Skeletal muscle cell (primary cell): ENCODE measurements at places on chromosomes 7 and 10.

DNA sequence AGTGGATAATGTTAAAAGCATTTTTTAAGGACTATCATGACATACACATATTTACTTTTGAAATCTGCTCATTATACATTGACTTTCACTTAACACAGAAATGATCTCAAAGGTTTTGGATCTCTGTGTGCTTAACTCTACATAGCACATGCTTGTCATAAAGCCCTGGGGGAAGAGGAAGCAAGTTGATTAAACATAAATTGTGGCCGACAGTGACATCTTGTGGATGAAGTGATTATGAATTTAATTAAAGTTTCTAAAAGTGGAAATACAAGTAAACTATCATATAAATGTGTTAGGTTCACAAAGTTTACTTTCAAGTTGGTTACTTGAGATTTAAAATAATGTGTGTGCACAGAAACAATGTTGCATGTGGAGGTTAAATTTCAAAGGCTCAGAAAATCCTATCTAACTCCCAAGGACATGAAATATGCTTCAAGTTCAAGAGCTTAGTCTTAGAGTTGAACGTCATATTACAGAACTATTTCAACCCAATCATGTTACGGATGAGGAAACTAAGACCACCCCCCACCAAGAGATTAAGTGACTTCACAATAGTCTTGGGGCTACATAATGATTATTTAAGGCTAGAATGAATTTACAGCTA lies 1247.8 kb downstream of the GATA3 start:
- peak; percentile 4 for DNase-seq

DNA sequence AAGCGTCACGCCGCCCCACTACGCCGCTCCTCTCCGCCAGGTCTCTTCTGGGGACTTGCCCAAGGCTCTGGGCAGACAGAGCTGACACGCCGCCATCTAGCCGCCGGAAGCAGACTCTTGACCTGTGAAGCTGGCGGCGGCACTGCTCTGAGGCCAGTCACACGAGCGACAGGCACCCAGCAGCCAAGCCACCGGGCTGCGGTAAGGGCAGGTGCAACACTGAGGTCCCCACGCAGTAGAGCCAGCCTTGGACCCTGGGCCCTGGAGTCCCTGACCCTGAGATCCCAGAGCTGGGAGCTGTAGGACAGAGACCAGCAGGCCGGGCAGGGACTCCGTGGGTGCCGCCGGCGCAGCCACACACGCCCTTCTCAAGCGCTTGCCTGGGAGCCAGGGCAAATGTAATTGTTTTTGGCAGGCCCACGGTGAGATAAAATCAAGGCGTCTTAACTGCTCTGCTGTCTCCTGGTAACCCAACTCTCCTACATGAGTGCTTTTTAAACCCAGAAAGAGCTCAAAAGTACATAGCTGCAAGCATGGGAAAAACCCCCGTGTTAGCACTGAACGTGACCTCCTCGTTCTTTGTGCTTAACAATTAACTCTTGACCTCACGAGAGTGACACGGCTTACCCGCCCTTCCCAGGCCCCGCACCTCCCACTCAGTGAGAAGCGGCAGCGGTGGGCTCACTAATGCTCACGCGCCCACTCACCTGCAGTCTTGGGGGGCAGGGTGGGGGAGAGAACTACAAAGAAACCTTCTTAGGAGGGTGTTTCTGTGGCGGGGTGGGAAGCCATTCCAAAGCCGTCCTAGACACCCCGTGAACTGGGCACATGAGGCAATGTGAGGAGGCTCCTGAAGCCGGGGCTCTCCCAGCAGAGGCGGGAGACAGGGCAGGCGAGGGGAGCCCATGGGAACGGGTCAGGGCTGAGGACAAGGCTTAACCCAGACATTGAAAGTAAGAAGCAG lies 8.5 kb downstream of the GPER1 start:
- DNase-seq: no peak

- DNase-seq: no peak
Measured at GRCh38 chr10:95573964-95574604, 12.9 kb upstream of the SORBS1 start.

DNA sequence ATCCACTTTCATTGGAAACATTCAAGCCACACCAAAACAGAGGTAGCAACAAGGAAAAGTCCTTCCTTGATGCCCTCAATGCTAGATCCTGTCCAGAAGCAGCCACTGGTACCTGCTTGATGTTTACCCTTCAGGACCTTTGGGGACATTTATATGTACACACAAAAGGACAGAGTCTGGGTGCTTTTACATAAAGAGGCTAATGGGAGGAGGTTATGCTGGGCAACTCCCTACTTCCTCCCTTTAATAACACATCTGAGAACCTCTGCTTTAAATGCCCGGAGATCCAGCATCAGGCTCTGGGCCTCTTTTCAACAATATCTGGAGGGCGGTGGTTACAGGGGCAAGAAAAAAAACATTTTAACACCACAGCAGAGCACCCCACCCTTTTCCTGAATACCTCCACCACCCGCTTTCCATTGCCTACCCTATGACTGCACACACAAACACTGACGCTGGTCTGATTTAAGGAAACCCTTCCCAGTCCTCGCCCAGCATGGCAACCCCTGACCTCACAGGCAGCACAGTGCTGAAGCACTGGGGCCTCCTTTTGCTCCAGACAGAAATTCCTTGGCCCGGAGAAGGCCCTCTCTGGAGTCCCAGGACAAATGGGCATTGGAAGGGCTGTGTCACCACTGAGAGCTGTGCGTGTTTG lies 39.3 kb upstream of the DUSP5 start:
- DNase-seq: no peak

DNA sequence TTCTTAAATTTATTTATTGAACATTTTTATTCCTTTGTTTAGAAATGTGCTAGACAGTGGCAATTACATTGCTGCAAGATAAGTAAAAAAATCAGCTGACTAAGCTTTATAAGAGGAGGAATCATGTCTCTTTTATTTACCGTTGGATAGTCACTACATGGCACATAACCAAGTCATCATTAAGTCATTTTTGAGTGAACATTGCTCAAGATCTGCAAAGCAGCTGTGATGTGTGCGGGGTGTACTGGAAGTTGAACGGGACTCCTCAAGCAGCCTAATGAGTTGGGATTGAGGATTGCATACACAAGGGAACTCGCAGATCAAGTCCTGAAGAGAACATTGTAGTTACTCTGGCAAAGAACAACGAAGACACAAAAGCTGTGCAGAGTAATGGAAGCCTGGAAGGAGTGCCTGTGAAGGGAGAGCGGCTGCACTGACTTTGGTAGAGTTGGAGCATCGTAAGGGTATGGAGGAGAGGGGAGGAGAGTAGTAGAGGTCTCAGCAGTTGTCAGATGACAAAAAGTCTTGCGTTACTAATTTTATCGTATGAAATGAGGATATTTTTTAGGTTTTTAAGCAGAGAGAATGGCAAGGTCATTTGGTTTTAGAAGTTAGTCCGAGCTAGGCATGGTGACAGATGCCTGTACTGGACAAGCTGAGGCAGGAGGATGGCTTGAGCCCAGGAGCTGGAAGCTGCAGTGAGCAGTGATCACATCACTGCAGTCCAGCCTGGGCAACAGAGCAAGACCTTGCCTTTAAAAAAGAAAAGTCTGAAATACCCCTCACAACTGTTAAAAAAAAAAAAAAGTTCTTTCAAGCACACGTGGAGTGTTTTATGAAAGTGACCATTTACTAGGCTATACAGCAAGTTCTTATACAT lies 95.1 kb downstream of the BMPR1A start:
- DNase-seq: peak; percentile 94
